ENCODE measurements at places on chromosomes 2 and 18. TPM values are rescaled to one million over a fixed set of nuclear protein-coding genes. Genes with fewer than 3 reads are reported as not detected.

The TMEM169 gene
- total RNA-seq = under 0.01 TPM

The RNF152 gene
- 123 TPM for total RNA-seq

The TAF4B gene
- 3.4 TPM for total RNA-seq

The IL37 gene
- not detected for total RNA-seq

The ABCG5 gene
- total RNA-seq = not detected

The KCNK3 gene
- not detected for total RNA-seq
